Naive thymus-derived CD8-positive, alpha-beta T cell (primary cell): ENCODE measurements at places on chromosomes 6 and 20.

- no peak for DNase-seq
Measured at GRCh38 chr6:164561656-164562055, 747.7 kb downstream of the C6orf118 start.

GRCh38 chr20:54197621-54198604, 10.0 kb upstream of the PFDN4 start:
- no peak for DNase-seq

- no peak for DNase-seq
Measured at GRCh38 chr6:1126036-1126435, 185.9 kb upstream of the FOXQ1 start.

GRCh38 chr6:107284805-107285204, 169.5 kb upstream of the BEND3 start:
- no peak for DNase-seq

DNA sequence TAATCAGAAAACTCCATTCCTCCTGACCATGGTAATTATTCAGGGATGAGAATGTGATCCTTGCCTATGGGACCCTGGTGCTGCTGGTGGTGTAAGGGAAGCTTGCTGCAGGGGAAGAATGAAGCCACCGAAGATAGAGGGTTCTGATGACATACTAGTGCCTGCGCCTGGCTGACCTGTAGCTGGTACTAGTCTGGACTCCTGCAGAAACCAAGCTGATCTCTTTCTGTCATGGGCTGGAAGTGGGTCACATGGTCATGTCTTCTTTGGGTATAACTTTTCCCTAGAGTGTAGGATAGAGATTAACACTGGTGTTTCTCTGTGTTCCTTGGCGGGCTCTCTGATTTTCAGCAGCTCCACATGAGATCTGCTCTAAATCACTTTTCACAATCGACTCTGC, 8.6 kb upstream of the SLC4A11 start:
- DNase-seq, result no peak

- no peak for DNase-seq
Measured at GRCh38 chr6:1068068-1068467, 243.8 kb upstream of the FOXQ1 start.

DNA sequence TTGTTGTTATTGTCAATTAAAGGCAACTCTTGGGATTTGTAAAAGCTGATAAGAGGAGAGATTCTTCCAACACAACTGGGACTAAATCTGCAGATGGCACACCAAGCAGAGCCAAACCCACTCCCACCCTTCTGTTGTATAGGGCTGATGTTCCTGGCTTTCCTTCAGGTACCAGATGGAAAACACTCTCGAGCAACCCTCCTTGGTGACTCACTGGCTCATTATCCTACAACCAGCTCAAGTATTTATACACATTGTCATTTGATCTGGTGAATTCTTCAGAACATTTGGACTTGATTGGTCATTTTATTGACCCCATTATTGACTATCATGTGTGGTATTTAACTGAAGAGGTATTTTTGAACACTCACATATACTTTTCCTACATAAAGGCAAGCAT, 190.3 kb upstream of the PCSK2 start:
- DNase-seq, result no peak

GRCh38 chr6:51934098-51934497, 153.3 kb downstream of the PKHD1 start:
- no peak for DNase-seq

DNA sequence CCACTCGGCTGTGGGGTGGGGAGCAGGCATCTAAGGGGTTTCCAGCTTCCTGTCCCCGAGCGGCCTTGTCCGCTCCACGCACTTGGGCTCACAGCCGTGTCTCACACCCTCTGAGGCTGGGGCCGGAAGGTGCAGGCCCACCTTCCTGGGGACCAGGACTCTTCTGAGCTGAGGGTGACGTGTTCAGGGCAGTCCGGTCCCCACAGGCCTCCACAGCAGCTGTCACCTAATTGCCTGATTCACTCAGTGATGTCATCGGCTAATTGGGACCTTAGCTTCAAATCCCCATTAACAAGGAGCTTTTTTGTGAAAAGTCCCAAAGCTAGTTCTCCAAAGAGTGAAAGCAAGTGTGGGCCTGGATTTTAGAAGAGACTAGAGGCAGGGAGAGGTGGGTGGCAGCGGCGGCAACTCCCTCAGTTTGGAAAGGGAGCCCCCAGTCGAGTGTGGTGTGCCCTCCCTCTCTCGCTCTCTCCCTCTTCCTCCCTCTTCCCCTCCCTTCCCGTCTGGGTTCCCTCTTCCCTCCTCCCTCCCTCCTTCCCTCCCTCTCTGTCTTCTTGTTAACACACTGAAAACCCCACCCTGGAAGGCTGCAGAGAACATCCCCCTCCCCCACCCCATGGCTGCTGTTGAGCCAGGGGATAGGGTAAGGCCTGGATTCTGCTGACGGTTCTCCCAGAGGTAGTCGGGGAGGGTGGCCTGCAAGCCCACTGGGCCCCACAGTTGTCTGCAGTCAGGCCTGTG, 39.0 kb downstream of the MYT1 start:
- no peak for DNase-seq

DNA sequence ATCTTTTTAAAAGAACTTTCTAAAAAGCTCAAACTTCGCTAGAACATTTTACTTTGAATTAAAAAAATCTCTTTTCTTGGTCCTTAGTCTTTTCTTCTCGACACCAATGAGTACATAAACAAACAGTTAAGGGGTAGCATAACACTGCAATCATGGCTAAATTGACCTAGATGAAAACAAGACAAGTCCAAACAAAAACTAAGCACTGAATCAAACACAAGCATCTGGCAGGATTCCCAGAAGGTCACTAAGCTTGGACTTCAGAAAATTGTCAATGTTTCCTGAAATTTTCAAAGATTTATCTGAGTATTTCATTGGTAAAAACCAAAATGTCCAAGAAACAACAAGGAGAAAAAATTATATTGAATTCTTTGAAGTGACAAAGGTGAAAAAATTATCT, 5.0 kb downstream of the COL21A1 start:
- no peak for DNase-seq

DNA sequence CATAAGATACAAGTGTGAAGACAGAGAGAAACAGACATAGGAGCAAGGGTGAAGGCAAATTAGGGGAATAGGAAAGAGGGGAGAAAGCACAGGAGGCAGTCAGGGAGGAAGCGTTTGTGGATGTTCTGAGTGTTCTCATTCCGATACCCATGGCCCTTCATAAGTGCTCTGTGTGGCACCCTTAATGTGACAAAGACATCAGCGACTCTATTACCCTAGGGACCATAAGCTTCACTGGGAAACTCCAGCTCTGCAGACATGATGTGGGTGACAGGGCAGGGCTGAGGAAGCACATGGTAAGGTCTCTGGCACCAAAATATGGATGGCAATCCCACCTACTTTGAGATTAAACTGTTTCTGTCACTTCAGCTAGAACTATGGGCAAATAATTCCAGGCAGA, 33.0 kb downstream of the F13A1 start:
- DNase-seq, result no peak

- DNase-seq, result no peak
Measured at GRCh38 chr6:148195511-148195910, 147.1 kb upstream of the SASH1 start.

DNA sequence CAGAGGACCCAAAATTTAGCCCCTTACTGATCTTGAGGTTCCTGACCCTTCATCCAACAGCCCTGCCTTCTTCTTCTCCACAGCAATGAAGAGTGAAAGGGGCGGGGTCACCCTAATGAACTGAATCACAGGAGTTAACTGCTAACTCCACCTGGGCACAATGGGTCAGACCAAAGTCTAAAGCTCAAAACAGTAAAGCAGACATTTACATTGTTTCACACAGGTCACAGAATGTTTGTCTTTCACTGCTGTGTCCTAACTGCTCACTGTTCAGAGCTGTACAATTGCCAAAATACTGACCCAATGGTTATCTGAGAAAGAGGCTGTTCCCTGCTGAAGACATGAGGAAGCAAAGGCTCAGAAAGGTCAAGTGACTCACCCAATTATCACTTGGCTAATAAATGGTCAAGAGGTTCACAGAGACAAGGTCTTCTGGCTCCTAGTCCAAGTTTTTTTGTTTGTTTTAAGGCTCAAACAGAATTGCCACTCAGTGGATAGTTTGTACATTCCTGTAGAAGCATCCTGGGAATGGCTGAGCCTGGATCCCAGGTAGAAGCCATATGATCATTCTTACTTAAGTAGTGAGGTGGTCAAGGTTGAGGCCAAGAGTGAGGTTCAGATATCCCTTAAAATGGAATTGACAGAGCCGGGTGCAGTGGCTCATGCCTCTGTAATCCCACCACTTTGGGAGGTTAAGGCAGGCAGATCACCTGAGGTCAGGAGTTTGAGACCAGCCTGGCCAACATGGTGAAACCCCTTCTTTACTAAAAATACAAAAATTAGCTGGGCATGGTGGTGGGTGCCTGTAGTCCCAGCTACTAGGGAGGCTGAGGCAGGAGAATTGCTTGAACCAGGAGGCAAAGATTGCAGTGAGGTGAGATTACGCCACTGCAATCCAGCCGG, 35.1 kb upstream of the FAM83C start:
- DNase-seq, result no peak

DNA sequence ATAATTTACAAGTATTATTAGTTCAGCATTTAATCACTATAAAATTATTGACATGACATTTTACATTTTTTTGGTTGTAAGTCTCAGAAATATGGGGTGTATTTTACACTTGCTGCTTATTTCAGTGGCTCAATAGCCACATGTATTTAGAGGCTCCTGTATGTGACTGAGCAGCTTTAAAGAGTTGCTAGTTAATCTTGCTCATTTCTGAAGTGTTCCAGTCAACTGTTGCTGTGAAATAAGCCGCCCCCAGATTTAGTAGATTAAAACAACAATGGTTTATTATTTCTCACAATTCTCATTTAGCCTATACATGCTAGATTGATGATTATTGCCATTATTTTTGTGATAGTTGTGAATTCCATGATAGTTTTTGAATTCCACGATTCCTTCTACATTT, 23.0 kb downstream of the CD109 start:
- no peak for DNase-seq

DNA sequence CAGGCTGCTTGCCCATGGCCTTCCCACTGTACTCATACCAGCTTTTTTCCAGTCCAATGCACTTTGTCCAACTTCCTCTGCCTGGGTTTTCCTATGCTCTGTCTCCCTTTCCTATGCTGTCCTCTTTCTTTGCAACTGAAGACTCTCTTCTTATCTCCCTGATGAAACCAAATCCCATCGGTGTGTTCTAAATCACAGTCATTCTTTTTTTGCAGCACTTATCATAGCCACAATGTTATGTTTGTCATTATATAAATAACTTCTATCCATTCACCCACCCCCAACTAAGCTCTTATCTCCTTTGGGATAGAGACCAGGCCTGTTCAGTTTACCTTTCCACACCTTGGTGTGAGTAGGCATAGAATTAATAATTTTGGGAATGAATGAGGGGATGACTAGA, 121.0 kb downstream of the GPX5 start:
- no peak for DNase-seq
